Glutamatergic neuron (in vitro differentiated cells): ENCODE measurements at places on chromosomes 11 and 22.

DNA sequence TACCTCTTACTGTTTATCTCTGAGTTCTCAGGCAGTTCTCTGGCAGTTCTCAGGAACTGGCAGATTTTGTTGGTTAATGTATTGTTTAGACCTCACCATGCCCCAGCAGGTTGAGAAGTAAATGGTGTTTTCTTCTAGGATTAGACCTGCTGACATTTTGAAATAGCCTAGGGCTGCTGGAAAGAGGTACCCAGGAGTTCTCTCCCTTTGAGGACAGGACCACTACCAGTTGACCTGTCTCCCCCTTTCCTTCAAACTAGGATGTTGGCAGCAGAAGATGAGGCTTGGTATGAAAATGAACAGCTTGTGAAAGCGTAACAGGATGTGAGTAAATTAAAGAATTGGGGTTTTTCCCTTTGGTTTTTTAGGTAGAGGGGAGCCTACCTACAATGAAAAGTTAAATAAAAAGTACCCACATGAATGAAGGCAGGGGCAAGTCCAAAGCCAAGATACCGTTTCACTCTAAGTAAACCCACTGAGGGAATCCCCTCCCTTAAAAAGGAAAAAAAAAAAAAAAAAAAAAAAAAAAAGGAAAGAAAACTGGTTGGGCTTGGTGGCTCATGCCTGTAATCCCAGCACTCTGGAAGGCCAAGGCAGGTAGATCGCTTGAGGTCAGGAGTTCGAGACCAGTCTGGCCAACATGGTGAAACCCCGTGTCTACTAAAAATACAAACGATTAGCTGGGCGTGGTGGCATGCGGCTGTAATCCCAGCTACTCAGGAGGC, 96.2 kb downstream of the PDHX start:
- no peak overlapping the region for H3K4me3 ChIP-seq
- peaks cover 4% of the 10 kb centered on the region for H3K4me1 ChIP-seq
- no peaks in the 10 kb centered on the region for H3K36me3 ChIP-seq
- no peak overlapping the region for H3K27ac ChIP-seq
- DNase-seq, result no peak

DNA sequence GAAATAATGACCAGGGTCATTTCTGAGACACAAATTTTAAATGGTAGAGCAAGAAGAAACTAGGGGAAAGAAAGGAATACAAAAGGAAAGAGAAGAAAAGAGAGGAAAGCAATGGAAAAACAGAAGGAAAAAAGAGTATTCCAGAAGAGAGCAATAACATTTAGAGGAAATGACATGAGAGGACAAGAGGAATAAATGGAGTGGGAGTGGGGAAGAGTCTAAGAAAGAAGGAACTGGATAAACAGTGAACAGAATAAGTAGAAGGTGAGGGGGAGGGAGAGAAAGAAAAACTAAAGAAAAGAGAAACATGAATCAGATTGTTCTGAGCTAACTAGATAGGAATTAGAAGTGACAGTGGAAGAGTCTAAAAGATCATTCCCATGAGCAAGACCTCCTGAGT, 28.4 kb downstream of the PRDM10 start:
- H3K36me3 ChIP-seq, result peaks cover 6% of the 10 kb centered on the region
- DNase-seq, result no peak
- H3K27me3 ChIP-seq, result peaks cover 2% of the 10 kb centered on the region
- H3K4me3 ChIP-seq, result no peak overlapping the region
- peaks cover 2% of the 10 kb centered on the region for H3K4me1 ChIP-seq

- peaks cover 2% of the 10 kb centered on the region for H3K4me1 ChIP-seq
- peak; percentile 7 for DNase-seq
- no peaks in the 10 kb centered on the region for H3K27me3 ChIP-seq
- H3K36me3 ChIP-seq, result no peaks in the 10 kb centered on the region
- H3K27ac ChIP-seq, result no peak overlapping the region
Observed at GRCh38 chr11:73191151-73191550, 26.9 kb upstream of the P2RY2 start.

DNA sequence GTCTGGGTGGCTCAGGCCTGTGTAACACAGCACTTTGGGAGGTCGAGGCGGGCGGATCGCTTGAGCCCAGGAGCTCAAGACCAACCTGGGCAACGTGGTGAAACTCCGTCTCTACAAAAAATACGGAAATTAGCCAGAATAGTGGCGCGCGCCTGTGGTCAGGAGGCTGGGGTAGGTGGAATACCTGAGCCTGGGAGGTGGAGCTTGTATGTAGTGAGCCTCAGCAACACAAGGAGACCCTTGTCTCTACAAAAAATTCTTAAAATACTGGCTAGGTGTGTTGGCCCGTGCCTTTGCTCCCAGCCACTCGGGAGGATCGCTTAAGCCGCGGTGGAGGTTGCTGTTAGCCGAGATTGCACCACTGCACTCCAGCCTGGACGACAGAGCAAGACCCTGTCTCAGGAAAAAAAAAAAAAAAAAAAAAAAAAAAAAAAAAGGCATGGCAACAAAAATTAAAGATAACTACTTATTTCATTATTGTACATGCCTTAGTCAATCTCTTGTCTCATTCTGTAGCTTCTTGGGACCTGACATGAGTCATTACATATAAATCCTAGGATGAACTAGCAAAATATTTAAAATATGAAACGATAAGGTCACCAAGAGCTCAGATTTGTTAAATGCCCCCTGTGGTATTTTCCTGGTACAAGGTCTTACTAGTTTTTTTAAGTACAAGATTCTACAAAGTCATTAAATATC, 1.1 kb downstream of the TAF1D start:
- no peak for DNase-seq

GRCh38 chr11:72041364-72042063, 38.8 kb downstream of the NUMA1 start:
- peaks cover 23% of the 10 kb centered on the region for H3K4me1 ChIP-seq
- H3K36me3 ChIP-seq, result no peaks in the 10 kb centered on the region
- H3K27me3 ChIP-seq, result peaks cover 2% of the 10 kb centered on the region

- peak overlapping the region; percentile 52 for H3K4me3 ChIP-seq
- H3K36me3 ChIP-seq, result no peaks in the 10 kb centered on the region
- H3K27ac ChIP-seq, result no peak overlapping the region
- no peak for DNase-seq
- peaks cover 20% of the 10 kb centered on the region for H3K4me1 ChIP-seq
Observed at GRCh38 chr11:34150494-34151151, 45.2 kb downstream of the NAT10 start.

DNA sequence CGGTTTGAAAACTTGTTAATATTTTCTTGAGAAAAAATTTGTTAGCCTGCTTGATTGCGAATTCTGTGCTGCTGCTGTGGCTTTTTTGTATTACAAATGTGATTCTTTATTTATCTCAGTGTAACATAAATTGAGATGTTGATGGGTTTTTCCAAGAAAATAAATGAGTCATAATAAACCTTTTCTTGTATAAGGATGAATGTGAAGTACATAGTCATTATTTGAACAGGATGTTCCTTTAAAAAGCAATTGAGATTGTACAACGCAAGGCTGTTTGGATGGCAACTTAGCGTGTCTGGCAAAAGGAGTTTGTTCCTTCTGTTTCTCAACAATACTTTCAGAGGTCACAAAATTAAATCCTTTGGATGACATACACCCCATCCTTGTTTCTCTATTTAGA, 24.6 kb upstream of the CARD18 start:
- H3K4me1 ChIP-seq, result no peaks in the 10 kb centered on the region
- H3K36me3 ChIP-seq, result no peaks in the 10 kb centered on the region
- no peaks in the 10 kb centered on the region for H3K27me3 ChIP-seq
- no peak overlapping the region for H3K4me3 ChIP-seq
- H3K27ac ChIP-seq, result no peak overlapping the region

DNA sequence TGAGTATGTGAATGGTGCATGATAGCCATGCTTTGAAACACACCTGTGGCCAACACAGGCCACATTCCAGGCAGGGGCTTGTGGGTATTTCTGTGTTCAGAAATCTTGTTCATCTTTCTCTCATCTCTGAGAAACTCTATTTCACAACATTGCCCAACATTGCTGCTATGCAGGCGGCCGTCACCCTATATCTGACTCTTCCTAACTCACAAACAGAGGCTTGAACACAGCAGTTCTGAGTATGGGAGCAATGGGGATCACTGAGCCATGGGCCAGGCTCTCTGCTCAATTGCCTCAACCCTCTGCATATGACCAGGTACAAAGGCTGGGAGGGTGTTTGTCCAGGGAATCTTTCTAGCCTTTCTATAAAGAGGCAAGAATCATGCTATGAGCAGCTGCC, 259.9 kb downstream of the BUD13 start:
- H3K27ac ChIP-seq, result no peak overlapping the region
- H3K27me3 ChIP-seq, result peaks cover 7% of the 10 kb centered on the region
- no peak overlapping the region for H3K4me3 ChIP-seq
- peaks cover 45% of the 10 kb centered on the region for H3K4me1 ChIP-seq

GRCh38 chr11:20671856-20672546, 2.6 kb downstream of the NELL1 start:
- peaks cover 32% of the 10 kb centered on the region for H3K27me3 ChIP-seq
- H3K4me1 ChIP-seq, result peaks cover 12% of the 10 kb centered on the region
- no peaks in the 10 kb centered on the region for H3K36me3 ChIP-seq
- H3K27ac ChIP-seq, result no peak overlapping the region
- no peak overlapping the region for H3K4me3 ChIP-seq

DNA sequence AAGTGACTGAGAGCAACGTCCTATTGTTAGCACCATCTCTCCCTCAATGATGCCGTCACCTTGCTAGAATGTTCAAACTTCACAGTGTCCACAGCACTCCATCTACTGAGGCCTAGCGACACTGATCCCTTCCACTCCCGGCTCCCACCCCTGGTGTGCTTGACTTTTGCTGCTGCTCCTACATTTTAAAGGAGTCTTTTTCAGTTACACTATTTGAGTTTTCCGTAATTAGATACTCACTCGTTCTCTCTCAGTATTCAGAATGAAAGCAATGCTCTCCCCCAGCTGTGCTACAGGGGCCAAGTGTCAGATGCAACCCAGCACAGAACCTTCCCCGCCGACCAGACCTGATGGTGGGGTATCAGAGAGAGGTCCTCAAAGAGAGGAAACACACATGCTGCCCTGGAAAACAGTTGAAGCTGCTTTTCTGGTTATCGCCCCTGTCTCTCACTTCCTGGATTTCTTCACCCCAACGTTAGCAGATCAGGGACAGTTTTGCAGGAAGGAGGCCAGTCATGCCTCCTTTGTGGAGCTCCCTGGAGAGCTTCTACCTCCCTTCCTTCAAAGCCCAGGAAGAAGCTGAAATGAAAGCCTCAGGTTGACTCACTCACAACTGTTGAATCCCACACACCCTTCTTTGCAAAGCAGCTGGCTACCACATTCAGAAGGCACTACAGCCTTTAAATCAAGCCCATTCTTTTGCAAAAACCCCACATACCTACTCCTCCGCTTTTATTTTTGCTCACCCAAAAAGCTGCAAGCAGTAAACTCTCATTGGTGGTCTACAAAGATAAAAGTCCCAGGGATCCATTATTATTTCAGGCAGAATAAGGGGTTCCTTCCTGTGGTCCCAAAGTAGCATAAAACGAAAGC, 23.5 kb downstream of the LARGE1 start:
- H3K27me3 ChIP-seq, result no peaks in the 10 kb centered on the region
- no peak for DNase-seq
- H3K4me3 ChIP-seq, result no peak overlapping the region
- no peak overlapping the region for H3K27ac ChIP-seq
- H3K4me1 ChIP-seq, result peaks cover 25% of the 10 kb centered on the region

DNA sequence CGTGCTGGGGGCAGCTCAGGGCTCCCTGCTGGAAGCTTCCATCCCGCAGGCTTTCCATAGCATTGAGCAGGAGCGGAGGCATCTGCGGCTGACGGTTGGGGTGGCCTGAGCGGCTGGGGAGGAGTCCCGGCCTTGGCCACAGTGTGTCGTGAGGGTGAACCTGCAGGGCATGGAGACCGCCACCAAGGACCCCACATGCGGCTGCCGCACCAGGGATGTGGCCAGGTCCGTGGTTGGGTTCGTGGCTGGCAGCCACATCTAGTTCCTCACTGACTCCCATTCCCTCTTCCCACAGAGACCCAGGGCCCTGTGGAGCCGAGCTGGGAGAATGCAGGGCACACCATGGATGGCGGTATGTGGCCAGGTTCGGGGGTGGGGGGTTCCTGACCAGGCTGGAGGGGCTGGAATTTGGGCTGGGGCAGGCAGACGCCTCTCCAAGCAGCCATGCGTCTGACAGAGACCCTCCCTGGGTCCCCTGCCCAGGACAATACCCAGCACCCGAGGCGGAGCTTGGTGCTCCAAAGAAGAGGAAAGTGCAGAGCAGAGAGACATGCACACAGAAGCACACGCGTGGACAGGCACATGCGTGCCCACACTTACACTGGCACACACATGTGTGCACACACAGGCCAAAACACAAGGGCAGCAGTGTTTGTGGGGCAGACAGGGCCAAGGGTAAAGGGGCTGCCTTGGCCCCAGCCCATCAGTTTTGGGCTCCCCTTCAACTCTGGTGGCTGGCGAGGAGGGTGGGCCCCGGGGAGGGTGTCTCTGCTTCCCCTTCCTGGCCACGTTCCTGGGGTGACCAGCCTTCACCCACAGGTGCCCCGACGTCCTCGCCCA, 2.7 kb downstream of the MUC5B start:
- peaks cover 2% of the 10 kb centered on the region for H3K27me3 ChIP-seq
- peaks cover 1% of the 10 kb centered on the region for H3K4me1 ChIP-seq
- H3K4me3 ChIP-seq, result no peak overlapping the region
- no peaks in the 10 kb centered on the region for H3K36me3 ChIP-seq
- DNase-seq, result peak; percentile 22
- H3K27ac ChIP-seq, result no peak overlapping the region

GRCh38 chr22:44298406-44299091, 14.2 kb downstream of the SHISAL1 start:
- H3K27me3 ChIP-seq, result peaks cover 15% of the 10 kb centered on the region
- peaks cover 13% of the 10 kb centered on the region for H3K36me3 ChIP-seq
- H3K4me3 ChIP-seq, result no peak overlapping the region
- peaks cover 7% of the 10 kb centered on the region for H3K4me1 ChIP-seq

GRCh38 chr11:34794696-34795095, 121.5 kb downstream of the APIP start:
- peaks cover 25% of the 10 kb centered on the region for H3K36me3 ChIP-seq
- no peak overlapping the region for H3K4me3 ChIP-seq
- H3K27me3 ChIP-seq, result no peaks in the 10 kb centered on the region
- no peak for DNase-seq
- no peak overlapping the region for H3K27ac ChIP-seq

DNA sequence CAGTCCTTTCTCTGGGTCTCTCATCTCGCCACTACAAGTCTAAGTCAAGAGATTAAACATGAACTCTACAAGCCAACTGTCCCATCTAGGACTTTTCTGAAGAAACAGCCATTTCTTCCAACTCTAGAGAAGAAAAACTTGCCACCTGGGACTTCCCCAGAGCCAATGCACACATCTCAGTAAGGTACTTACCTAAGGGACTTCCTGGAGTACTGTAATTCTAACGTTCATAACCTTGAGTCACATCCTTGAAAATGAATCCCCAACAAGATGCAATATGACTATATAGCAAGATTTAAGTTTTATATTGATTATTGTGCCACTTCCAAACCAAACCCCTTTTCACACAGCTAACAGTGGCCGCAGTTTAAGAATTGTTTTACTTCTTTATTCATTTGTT, 11.9 kb upstream of the ISX start:
- H3K4me3 ChIP-seq, result no peak overlapping the region
- no peak overlapping the region for H3K27ac ChIP-seq
- H3K36me3 ChIP-seq, result no peaks in the 10 kb centered on the region
- no peak for DNase-seq
- peaks cover 2% of the 10 kb centered on the region for H3K27me3 ChIP-seq

- no peak for DNase-seq
- no peaks in the 10 kb centered on the region for H3K4me1 ChIP-seq
- H3K36me3 ChIP-seq, result no peaks in the 10 kb centered on the region
- H3K27ac ChIP-seq, result no peak overlapping the region
- H3K27me3 ChIP-seq, result peaks cover 10% of the 10 kb centered on the region
Observed at GRCh38 chr11:75768909-75769771, 562 bp downstream of the DGAT2 start.
